Karpas-422 (cell line): ENCODE measurements at places on chromosomes 16 and 17. TPM values are rescaled to one million over a fixed set of nuclear protein-coding genes. Genes with fewer than 3 reads are reported as not detected.

KRTAP2-2 gene
- total RNA-seq, result not detected in 2 replicates

RNF167 gene
- total RNA-seq, result 49.9 and 50.5 TPM in 2 replicates

SENP3 gene
- 62.8 and 96.1 TPM in 2 replicates for total RNA-seq

SLC7A5 gene
- 163 and 177 TPM in 2 replicates for total RNA-seq

KRTAP17-1 gene
- 1.6 TPM in 1 of 2 replicates, not detected in the other for total RNA-seq

CCDC40 gene
- total RNA-seq, result not detected in 2 replicates

OSBPL7 gene
- 11.1 and 21.9 TPM in 2 replicates for total RNA-seq

ZNF319 gene
- 3.7 and 5.3 TPM in 2 replicates for total RNA-seq

NPLOC4 gene
- total RNA-seq, result 32.4 and 50.3 TPM in 2 replicates

KRTAP4-3 gene
- not detected in 2 replicates for total RNA-seq

ITGA2B gene
- 0.07 and 0.26 TPM in 2 replicates for total RNA-seq

CCDC200 gene
- not detected in 2 replicates for total RNA-seq

CCL14 gene
- not detected in 2 replicates for total RNA-seq

NGFR gene
- total RNA-seq, result 0.07 TPM in 1 of 2 replicates, not detected in the other

TSPAN10 gene
- 1.5 and 1.7 TPM in 2 replicates for total RNA-seq

C17orf107 gene
- 0.26 and 0.43 TPM in 2 replicates for total RNA-seq

GRCh38 chr17:42460371-42460770 is 1.7 kb downstream of the ATP6V0A1 start:
- DNase-seq, result no peak

GRCh38 chr17:75652341-75652740 is 14.6 kb downstream of the RECQL5 start:
- no peak for DNase-seq

GRCh38 chr16:55479430-55480140 is 587 bp downstream of the MMP2 start:
- DNase-seq, result no peak

- no peak for DNase-seq
Observed at GRCh38 chr16:8641671-8642070, 20.2 kb downstream of the METTL22 start.

DNA sequence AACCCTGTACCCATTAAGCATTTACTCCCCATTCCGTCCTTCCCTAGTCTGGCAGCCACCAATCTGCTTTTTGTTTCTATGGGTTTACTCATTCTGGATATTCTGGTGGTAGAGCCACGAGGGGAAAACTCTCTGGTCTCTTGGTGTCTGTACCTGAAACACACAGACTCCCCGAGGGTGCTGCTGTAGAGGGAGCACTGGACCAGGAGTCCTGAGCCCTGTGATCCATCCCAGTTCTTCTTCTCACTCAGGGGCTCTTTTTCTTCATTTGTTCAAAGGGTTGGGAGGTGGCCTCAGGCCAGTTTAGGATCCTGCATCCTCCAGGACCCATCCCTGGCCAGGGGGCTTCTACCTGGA is 14.1 kb downstream of the HEXIM2 start:
- no peak for DNase-seq

- no peak for DNase-seq
Observed at GRCh38 chr16:22942811-22943210, 128.8 kb downstream of the HS3ST2 start.

GRCh38 chr17:44222112-44222869 is 2.8 kb upstream of the UBTF start:
- peak; percentile 71 for DNase-seq

DNA sequence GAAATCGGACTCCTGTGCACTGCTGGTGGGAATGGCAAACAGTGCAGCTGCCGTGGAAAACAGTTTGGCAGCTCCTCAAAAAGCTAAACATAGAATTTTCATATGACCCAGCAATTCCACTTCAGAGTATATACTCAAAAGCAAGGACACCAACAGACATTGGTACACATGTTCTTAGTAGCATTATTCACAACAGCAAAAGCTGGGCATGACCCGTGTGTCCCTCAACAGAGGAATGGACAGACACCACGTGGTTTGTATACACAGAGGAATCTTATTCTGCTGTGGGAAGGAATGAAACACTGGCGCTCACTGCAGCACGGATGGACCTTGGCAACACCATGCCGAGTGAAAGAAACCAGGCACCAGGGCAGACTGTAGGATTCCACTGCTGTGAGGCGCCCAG is 16.0 kb downstream of the NPTX1 start:
- no peak for DNase-seq

- DNase-seq, result no peak
Observed at GRCh38 chr17:17886226-17886625, 49.4 kb upstream of the SREBF1 start.

- peak; percentile 50 for DNase-seq
Observed at GRCh38 chr16:23595246-23595950, 718 bp downstream of the NDUFAB1 start.

GRCh38 chr17:39946551-39947330 is 16.1 kb upstream of the GSDMA start:
- DNase-seq, result no peak

DNA sequence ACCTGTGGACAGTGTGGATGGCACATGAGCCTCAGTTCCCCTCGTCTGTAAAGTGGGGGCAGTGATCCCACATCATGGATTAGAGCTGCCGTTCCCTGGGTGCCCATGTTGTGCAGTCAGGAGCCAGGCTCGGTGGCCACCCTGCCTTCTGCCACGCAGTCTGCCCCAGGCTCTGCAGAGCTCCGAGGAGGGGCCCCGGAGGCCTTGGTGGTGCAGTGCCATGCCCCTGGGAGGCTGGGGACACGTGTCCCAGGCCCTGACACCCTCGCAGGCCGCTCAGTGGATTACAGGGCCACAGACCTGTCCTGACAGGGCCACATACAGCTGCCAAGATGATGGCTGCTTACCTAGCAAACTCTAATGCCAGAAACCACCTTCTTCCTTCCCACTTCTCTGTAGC is 59.7 kb upstream of the ZNF469 start:
- no peak for DNase-seq

DNA sequence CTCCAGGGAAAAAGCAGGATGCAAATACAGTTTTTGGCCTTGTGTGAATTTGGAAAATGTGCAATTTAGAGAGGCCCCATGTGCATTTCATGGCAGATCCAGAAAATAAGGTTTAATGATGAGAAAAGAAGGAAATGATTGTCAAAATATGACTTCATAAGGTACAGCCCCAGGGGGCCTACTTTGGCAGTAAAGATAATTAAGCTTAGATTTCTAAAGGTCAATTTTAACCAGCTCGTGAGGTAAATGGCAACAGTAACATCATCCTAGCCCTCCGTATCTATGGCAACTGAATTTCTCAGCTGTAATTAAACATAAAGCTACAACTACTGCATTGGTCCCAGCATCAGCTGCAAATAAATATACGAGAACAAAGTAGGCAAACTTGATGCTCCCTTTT is 30.0 kb upstream of the PRSS54 start:
- DNase-seq, result no peak

- no peak for DNase-seq
Observed at GRCh38 chr16:27500801-27501200, 48.9 kb downstream of the GTF3C1 start.

DNA sequence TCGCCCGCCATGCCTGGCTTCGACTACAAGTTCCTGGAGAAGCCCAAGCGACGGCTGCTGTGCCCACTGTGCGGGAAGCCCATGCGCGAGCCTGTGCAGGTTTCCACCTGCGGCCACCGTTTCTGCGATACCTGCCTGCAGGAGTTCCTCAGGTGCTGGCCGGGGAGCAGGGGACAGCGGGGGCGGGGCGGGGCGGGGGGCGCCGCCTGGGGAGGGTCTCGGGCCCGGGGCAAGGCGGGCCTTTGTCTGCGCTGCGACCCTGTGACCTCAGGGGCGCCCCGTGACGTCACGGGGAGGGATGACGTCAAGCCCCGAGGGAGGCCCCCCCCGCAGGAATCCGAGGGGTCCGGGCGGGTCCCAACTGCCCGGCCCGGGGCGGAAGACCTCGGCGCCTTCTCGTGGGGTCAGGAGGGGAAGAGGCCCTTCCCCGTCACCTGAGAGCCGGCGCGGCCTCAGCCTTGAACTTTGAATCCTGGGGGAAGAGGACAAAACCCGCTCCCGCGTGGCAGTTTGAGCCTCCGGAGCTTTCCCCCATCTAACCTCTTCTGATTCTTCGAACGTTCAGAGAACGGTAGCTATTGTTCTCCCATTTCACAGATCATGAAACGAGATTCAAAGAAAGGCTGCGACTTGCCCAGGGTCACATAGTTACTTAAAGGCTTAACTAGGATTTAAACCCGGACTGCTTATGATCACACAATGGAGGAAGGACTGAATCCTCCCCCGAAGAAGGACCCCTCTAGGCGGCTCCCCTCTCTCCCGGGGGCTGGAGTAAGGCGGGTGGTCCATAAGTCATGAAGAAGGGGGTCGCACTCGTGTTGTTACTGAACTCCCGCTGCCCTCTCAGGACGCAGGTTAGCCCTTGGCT is 527 bp downstream of the TRAF4 start:
- DNase-seq, result peak; percentile 85

DNA sequence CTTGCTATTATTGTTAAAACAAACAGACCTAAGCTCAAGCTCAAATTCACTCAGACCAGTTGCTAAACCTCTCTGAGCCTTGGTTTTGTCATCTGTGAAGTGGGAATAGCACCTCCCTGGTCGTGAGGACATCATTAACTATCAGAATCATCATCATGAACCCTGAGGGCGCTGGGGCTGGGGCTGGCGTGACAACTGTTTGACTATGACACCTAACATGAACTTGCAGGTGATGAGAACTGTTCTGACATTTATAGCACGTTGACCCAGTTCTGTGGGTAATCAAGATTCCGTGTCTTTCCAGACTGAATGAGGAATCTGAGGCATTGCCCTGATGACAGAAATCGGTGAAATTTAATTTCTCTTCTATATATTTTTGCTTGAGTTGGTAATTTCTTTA is 71.3 kb upstream of the CDH5 start:
- no peak for DNase-seq

- DNase-seq, result no peak
Observed at GRCh38 chr17:37284191-37284590, 91.6 kb upstream of the C17orf78 start.

- DNase-seq, result no peak
Observed at GRCh38 chr16:56999409-57000270, 10.3 kb downstream of the NLRC5 start.

DNA sequence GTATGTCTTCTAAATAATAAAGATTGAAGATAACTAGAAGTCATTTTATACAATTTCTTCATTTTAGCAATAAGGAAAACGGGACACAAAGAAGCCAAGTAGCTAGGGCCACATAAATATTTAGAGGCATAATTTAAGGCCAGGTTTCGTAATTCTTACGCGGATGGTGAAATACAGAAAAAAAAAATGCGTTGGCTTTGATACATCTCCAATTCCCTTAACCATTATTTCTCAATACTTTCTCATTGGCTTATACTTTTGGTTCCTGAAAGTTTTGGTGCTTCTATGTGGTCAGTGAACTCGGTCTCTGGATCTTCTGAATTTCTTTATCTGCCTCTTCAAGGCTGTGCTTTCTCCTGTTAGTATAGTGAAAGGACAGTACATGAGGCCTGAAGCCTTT is 888.1 kb downstream of the KCNJ2 start:
- no peak for DNase-seq

DNA sequence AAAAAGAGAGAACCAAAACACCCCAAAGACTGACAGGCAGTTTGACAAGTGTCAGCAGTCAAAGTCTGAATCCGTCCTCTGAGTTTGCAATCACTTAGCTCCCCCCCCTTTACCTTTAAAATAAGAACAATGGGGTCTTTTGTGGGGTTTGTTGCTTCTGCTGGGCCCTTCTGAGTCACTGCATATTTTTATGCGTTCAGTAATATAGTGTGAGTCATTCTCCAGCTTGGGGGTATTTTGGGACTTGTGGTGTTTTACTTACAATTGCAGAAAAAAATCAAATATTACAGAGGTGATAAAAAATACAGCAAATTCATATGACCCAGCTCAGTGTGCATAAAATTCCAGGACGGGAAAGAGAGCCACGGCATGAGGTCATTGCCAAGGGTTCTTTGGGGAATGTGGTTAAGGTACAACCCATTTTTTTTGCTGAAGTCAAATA is 120.1 kb downstream of the CYLD start:
- no peak for DNase-seq

DNA sequence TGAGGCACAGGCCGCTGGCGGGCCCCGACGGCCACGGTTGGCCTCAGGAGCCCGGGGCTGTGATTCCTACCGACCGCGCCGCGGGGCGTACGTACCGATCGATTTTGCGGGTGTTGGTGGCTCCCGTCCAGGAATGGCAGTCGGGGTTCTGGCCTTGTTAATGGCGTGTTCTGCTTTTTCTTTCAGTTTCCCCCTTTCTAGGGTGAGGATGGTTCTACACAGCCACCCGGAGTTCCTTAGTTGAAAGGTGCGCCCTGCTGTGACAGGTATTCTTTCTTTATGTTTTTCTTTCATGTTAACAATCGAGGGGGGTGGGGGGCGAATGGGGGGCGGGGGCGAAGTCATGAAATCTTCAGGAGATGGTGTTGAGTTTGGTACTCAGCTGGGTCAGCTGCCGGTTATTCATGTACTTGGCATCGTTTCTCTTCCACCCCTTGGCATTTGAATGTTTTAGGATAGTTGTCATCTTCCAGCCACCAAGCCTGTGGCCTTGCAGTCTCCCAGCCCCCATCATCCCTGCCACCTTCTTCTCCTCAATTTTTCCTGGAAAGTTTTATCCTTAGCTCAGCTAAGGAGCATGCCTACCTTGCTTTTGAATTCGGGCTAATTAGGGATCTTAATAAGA is 802 bp downstream of the CYLD start:
- peak; percentile 55 for DNase-seq

- no peak for DNase-seq
Observed at GRCh38 chr16:5479926-5480325, 382.3 kb upstream of the EEF2KMT start.

DNA sequence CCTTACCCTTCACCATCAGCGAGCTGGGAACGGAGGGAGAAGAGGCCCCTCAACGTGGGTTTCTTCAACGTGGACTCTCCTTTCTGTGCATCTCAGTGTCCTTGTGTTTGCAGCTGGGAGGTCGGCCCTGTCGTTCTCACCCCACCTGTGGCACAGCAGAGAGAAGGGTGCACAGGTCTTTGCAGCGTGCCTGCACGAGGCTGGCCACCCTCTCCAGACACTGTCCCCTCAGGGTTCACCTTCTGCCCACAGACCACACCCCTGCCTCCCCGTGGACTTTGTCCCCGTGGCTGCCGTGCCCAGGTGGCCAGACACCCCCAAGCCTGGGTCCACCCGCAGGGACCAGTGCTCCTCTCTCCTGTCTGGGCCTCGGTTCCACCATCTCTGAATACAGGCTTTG is 7.3 kb upstream of the WDR45B start:
- DNase-seq, result no peak

- no peak for DNase-seq
Observed at GRCh38 chr17:49497148-49498028, 2.3 kb downstream of the NGFR start.

- DNase-seq, result no peak
Observed at GRCh38 chr17:13996276-13996675, 73.0 kb upstream of the COX10 start.

GRCh38 chr17:80026359-80027042 is 9.2 kb downstream of the TBC1D16 start:
- no peak for DNase-seq

- DNase-seq, result no peak
Observed at GRCh38 chr17:82349287-82349701, 9.8 kb upstream of the TEX19 start.

- DNase-seq, result peak; percentile 61
Observed at GRCh38 chr17:7711051-7711755, 6.2 kb downstream of the EFNB3 start.
